ENCODE measurements at places on chromosomes 6 and 20. TPM values are rescaled to one million over a fixed set of nuclear protein-coding genes. Genes with fewer than 3 reads are reported as not detected.

MUCL3 gene
- not detected for polyA plus RNA-seq

CABLES2 gene
- 0.82 TPM for polyA plus RNA-seq

VSTM2L gene
- polyA plus RNA-seq, result 5.1 TPM

TCF21 gene
- polyA plus RNA-seq, result 4.0 TPM

CLPSL1 gene
- not detected for polyA plus RNA-seq

LY6G6F gene
- polyA plus RNA-seq, result not detected

C4B gene
- 2.6 TPM for polyA plus RNA-seq

ZC2HC1B gene
- polyA plus RNA-seq, result not detected

KIFC1 gene
- polyA plus RNA-seq, result 4.0 TPM

TAGAP gene
- polyA plus RNA-seq, result not detected

VSX1 gene
- polyA plus RNA-seq, result not detected

DST gene
- polyA plus RNA-seq, result 142 TPM

STK4 gene
- polyA plus RNA-seq, result 35.1 TPM

RPL10A gene
- 366 TPM for polyA plus RNA-seq

CDSN gene
- polyA plus RNA-seq, result not detected

PRDM13 gene
- polyA plus RNA-seq, result not detected

FAM209A gene
- not detected for polyA plus RNA-seq

GNAS-AS1 gene
- 1.0 TPM for polyA plus RNA-seq

STK35 gene
- polyA plus RNA-seq, result 6.9 TPM

CUL9 gene
- 8.6 TPM for polyA plus RNA-seq

DNAH8 gene
- polyA plus RNA-seq, result not detected

FOXQ1 gene
- polyA plus RNA-seq, result not detected

FAM184A gene
- not detected for polyA plus RNA-seq

CALHM4 gene
- polyA plus RNA-seq, result not detected

All from GM23248 (cell line).